ENCODE measurements at places on chromosomes 13 and 19.

DNA sequence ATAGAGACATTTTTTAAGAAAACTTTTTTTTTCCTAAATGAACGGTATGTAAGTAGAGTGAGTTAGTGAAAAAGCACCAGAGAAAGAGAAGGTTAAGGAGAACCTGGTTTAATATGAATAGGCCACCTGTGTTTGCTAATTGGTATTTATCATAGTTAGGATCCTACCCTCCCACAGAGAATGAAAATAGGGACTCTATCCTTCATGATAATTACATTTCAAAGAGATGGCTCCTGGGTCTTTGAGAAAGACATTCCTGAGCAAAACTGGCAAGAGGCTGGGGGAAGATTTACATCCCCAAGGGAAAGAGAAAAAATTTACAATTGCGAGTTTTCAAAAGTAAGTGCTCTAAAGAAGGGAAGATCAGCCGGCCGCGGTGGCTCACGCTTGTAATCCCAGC, 1284.5 kb downstream of the SLITRK1 start:
- DNase-seq = no peak

GRCh38 chr19:2170987-2171348, 7.2 kb downstream of the DOT1L start:
- no peak for DNase-seq

- no peak for DNase-seq
These were observed 8.0 kb downstream of the SIRT6 start for GRCh38 chr19:4174213-4174894.

- DNase-seq = no peak
These were observed 666 bp downstream of the BIVM start for GRCh38 chr13:102799426-102800144.

GRCh38 chr13:46181840-46182490, at the start of gene LCP1:
Gene LCP1, minus strand, starts transcription at chr13:46182177. Its CDS starts 22,515 bp downstream, at chr13:46159662.
- no peak for DNase-seq

DNA sequence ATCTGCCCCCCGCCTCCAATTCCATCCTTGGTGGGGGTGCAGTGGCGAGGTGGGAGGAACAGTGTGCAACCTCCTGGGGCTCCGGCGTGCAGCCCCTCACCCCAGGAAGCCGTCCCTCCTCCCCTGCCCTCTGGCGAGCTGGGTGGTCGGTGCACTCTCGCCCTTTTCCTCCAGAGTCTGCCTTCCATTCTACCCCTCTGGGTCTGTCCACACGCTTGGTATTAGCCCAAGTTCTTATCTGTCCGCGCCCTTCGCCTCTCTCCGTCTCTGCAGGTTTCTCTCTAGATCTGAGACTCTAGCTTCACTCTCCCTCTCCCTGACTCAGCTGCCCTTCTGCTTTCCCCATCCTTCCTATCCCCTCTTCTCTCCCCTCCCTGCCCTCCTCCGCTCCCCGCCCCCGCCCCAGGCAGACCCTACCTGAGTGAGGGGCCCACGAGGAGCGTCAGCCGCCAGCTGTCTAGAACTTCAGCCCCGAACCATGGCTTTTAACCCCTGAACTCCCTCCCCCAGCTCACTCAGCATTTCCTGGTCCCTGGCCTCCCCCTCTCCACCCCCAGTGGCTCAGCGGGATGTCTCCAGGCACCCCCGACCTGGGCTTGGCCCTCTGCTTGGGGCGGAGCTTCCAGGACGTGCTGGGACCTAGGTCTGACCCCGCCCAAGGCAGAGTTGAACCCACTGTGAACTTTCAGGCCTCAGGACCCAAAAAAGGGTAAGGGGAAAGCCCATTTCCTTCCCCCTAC, 499 bp upstream of the KLK13 start:
- no peak for DNase-seq

- DNase-seq = no peak
These were observed 25.1 kb downstream of the ATP4B start for GRCh38 chr13:113632706-113633484.

GRCh38 chr19:1004803-1005664, 4.8 kb downstream of the GRIN3B start:
- no peak for DNase-seq

GRCh38 chr13:60016229-60016628, 147.5 kb downstream of the DIAPH3 start:
- DNase-seq = no peak

DNA sequence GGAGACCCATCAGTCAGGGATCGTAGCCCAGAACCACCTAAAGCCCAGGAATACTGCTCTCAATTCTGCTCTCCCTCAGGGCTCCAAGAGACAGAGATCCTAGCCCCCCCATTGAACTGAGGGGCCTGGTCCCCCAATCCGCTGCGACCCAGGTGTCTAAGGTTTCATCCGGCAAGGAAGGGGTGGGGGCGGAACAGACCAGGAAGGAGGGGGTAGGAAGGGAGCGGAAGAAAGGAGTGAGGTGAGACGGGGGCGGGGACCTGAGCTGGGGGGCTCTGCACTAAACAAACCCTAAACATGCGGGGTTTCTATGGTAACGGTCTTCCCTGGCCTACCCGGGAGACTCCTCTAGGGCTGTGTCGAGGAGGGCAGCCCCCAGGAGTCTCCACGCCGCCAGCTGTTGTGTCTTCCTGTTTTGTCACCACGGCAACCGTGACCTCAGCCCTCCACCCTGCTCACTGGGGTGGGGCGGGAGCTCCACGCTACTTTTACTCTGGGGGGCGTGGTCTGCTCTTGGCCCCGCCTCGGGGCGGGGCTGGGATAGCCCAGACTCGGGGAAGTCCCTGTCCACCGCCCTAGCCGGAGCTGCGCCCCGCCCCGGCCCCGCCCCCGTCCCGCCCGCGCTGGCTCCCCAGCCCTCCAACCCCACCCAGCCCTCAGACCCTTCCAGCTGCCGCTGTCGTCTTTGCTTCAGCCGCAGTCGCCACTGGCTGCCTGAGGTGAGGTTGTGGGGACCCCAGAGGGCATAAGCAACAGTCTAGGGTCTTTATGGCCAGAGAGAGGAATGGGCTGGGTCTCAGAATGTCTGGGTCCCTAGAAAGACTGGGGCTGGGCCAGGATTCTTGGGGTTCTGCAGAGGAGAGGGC, at the start of gene MYADM:
Gene MYADM, plus strand, starts transcription at position 659 of the 866 bp plus-strand sequence. CDS start 5,647 bp downstream, outside the sequence.
- no peak for DNase-seq

DNA sequence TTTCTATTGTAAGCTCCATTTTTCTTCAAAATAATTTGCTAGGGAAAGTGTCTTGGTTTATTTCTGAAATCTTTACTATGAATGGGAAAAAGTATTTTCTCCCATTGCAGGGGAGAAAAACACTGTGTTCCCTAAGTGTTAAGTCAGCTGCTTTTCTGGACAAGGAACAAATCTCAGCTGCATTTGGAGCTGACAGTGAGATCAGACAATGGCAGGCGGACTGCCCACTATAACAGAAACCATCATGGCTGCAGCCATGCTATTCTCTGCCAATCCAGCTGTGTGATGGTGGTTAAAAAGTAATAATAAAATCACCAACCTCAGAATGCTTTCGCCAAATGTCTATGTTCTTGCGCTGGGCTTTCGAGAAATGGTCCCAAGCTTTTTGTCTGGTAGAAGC, 302.7 kb downstream of the DNAJC15 start:
- DNase-seq = no peak

GRCh38 chr13:37918751-37919150, 49.2 kb upstream of the TRPC4 start:
- no peak for DNase-seq

GRCh38 chr13:112331675-112332074, 44.5 kb upstream of the SPACA7 start:
- no peak for DNase-seq

DNA sequence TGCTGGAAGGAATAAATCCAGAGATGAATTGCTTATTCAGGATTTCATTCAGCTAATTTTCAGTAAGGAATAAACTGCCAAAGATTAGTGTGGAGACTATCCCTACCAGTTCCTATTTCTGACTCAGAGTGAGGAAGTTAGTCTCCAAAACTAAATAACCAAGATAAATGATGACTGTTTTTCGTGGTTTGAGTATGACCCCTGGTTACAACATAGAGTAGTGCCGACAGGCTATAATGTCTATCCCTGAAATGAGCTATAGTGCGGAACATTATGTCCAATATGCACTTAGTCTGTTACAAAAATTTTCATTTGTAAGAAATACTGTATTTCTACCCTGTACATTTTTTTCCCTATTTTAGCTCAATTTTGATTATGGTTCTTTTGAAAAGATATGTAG, 51.4 kb downstream of the NBEA start:
- DNase-seq = no peak

DNA sequence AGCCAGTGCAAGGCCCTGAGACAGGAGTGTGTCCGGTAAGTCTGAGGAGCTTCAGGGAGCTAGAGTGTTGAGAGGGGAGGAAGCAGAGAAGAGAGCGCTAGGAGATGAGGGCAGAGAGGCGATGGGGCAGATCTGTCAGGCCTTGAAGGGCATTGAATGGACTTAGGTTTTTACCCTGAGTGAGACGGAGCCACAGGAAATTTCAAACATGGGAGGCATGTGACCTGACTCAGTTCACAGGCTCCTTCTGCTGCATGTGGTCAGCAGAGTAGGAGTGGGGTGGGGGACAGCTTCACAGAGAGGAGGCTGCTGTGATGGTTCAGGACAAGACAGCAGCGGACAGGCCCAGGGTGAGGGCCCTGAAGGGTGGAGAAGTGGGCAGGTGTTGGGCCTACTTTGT, 2.5 kb upstream of the FAM98C start:
- no peak for DNase-seq

DNA sequence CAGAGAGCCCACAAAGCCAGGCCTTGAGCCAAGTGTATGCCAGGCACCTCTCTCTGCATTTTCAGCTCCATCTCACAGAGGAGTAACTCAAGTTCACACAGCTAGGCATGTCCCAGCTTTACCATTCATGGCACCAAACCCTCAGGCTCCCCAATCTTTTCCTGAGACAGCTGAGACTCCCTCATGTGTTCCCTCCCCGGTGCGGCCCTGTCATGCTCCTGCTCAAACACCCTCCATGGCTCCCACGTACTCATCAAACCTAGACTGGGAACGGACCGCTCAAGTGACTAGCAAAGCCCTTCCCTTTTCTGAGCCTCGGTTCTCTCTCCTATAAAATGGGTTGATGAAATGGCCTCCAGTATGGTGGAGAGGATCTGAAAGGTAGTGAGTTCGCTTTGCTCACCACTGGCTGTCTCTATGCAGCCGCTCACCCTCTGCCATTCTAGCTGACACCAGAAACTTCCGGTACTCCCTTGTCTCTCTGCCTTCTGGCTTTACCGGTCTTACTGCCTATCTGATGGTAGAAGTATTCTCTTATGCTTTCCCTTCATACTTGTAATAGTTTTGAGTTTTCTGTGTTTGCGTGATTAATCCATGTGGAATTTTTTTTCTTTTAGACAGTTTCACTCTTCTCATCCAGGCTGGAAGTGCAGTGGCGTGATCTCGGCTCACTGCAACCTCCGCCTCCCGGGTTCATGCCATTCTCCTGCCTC, 7.8 kb upstream of the SLC44A2 start:
- no peak for DNase-seq

DNA sequence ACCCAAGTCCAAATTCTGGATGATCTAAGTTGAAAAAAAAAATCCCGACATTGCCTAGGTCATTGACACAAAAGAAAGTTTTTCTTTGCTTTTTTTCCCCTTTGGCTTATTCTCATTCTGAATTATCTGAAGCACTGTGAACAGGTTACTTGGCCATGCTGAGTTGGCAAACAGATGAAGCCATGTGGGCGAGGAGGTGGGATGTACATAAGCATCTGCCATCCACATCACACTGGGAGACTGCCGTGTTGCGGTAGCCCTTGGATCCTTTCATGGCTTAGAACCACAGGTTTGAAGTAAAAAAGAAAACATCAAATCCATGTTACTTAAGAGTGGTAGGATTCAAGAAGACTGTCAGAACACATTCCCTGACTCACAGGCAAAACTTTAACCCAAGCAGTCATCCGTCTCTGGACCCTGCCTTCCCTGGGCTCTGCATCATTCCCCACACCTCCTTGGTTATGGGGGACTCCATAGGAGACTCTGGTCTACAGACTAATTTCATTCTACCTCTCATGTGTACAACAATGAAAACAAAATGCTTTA, 242.5 kb upstream of the SERP2 start:
- DNase-seq = peak; percentile 47

GRCh38 chr13:98839856-98840769, 87.6 kb upstream of the SLC15A1 start:
- DNase-seq = peak; percentile 55

DNA sequence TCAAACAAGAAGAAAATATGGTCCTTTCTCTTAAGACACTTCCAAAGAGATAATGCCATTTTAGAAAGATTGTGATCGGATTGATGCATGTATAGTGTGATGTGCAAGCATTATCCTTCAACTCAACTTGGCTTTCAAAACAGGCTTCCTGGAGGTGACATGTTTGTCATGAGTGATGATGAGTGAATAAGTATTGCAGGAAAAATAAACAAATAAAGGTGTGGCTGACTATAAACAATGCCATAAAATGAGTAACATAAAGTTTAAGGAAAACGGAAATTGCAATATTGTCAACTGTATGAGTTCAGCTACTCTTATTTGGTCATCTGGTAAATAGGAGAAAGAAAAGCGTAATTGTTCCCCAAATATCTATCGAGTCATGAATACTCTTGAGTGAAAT, 1283.7 kb downstream of the PCDH9 start:
- DNase-seq = no peak

DNA sequence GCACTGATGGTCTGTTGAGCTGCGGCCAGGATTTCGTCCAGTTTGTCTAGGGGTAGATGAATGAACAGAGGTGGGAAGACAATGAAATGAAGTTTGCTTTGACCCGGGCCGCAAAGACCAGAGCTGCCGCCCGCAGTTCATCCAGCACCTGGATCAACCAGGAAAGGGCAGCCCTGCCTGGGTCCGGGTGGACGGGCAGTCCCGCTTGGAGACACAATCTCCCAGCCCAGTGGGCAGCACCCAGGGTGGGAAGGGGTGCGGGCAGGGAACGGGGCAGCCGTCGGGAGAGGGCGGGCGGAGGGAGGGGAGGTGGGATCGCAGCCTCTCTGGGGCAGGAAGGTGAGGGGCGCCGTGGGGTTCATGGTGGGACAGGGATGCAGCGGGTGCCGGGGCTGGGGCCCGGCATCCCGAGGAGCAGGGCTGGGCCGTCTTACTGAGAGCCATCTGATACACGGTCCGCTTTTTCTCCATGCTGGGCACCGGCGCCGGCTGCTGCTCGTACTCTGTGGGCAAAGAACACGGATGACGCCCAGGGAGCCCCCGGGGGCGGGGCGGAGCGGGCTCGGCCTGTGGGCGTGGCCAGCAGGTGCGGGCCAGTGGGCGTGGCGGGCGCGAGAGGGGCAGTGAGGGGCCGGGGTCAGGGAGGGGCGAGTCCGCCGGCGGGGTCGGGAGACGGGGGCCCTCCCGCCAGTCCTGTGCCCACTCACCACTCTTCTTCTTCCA, 33.1 kb downstream of the SHANK1 start:
- no peak for DNase-seq

DNA sequence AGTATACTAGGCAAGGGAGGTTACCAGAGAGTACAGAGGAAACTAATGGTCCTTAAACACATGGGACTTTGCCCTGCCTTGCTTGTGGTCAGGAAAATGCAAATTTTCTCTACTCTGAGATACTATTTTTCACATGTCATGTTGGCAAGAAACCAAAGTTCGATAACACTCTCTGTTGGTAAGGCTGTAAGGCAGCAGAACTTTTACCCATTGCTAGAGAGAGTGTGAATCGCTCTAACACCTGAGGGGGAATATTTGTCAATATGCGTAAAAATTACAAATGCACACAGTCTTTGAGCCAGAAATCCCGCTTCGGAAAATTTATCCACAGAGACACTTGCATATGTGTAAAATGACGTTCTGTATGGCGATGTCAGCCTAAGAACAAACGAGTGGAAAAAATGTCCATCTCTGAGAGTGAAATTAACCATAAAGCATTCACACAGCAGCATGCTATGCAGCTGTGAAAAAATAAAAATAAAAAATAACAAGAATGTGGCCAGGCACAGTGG, 9.5 kb upstream of the RFX1 start:
- DNase-seq = no peak
